ENCODE measurements at places on chromosomes 6 and 20.

GRCh38 chr6:121439926-121440325 lies 4.5 kb downstream of the GJA1 start:
- DNase-seq = no peak

DNA sequence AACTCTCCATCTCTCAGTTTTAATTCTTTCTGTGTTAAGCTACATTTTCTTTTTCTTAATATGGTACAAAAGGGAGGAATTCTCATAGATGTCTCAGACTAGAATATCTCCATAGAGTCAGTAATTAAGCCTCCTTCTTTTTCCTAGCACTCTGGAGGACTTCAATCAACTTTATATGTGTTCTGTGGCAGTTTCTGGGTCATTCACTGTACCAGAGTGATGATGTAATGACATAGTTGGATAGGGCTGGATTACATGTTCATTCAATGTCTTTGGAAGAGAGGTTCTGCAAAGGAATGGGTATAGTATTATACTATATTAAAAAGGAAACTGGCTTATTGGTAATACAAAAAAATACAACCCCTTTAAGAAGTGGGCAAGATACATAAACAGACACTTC lies 318.3 kb upstream of the OPRM1 start:
- no peak for DNase-seq

DNA sequence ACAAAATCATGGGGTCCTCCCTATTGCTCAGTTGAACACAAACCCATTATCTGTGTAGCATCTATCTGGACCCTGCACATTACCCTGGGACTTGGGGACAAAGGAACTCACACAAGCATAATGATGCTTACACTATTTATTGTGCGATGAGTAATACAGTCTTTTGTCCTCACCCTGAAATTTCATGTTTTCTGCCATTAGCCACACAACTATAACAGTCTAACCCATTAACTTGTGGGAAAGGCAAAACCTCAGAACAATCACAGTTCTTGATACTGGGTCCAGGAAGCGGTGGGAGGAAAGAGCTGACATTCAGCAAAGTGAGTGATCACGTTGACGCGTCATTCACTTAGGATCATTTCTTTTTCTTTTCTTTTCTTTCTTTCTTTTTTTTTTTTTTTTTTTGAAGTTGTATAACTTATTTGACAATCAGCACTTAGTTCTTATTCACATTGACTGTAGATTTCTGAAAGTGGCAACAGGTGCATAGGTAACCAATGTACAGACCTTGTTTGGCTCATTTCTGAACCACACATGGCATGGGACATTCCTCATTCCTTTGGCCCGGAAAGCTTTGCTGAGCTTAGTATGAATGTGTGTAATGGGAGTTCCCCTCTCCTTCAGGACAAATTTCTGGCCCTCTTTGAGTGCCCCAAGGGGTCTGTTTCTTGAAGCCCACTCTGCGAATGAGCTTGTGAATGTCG lies 94.8 kb upstream of the CNKSR3 start:
- DNase-seq = peak; percentile 14

- no peak for DNase-seq
These were observed 47.2 kb downstream of the MAFB start for GRCh38 chr20:40641809-40642208.

GRCh38 chr20:48970681-48971365 lies 49.3 kb downstream of the ARFGEF2 start:
- DNase-seq = no peak

DNA sequence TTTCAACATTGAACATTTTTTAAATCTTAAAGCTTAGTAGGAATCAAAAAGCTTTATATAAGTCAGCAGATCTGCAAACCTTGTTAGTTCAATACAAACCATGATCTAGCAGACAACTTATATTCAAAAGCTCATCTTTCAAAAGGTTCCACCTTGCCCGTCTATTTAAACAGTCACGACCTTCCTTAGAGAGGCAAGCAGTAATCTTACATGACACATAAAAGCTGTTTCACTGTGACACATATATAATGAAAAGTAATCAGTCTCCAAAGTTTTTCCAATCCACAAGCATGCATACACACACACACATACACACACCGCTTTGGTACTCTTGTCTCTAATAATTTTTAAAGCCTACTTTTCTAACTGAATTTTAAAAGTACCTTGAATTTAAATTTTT lies 12.9 kb downstream of the SOD2 start:
- no peak for DNase-seq

GRCh38 chr20:24469116-24469893 lies at the start of gene SYNDIG1:
TSS of gene SYNDIG1 (plus strand) at chr20:24469629. CDS start at chr20:24543098, 73,469 bp downstream.
- no peak for DNase-seq

DNA sequence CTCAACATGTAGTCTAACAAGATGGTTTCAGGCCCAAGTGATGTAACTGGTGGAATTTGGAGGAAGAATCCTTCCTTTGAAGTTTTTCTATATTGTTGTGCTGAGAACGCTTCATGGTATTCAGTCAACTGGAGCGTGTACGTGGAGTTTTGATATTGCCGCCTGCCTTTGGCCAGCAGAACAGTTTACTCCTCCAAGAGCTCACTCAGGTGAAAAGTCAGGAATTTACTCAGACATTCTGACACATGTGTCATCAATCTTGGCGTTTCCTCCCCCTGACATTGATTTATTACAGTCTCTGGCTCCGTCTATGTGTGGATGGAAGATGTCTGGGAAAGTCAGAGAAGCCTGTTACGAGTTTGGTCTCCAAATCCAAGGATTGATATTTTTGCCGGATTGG lies 19.0 kb upstream of the TGM2 start:
- DNase-seq = no peak

- DNase-seq = no peak
These were observed 13.4 kb upstream of the SMIM8 start for GRCh38 chr6:87308970-87309369.

- no peak for DNase-seq
These were observed 15.4 kb downstream of the ENPP3 start for GRCh38 chr6:131652472-131652871.

GRCh38 chr6:36671687-36672375 lies 6.7 kb upstream of the CDKN1A start:
- DNase-seq = no peak

DNA sequence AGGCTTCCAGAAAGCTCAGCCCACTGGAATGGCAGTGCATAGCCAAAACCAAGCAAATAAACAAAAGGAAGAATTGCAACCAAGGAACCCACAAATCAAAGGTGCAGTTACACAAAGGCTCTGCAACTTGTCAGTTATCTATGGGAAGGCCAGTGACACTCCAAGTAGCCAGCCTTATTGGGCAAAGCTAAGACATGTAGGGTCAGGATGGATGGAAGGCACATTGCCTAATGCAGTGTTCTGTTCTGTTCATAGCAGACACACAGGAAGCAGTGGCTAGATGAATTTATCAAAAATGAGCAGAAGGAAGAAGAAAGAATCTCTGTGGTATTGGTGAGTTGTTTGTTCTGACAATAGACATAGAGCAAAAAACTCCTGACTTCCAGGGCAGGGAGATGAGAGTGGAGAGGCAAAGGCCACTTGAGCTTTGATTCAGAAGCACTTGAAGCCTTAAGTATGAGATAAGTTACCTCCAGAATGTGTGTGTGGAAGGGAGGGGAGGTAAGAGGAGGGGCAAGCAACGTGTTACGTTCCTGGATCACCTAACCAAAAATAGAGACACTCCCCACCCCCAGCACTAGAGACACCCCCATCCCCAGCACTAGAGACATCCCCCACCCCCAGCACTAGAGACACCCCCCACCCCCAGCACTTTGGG lies 57.9 kb upstream of the AKAP12 start:
- no peak for DNase-seq

GRCh38 chr20:63833776-63834490 lies 2.9 kb upstream of the ZBTB46 start:
- DNase-seq = no peak

DNA sequence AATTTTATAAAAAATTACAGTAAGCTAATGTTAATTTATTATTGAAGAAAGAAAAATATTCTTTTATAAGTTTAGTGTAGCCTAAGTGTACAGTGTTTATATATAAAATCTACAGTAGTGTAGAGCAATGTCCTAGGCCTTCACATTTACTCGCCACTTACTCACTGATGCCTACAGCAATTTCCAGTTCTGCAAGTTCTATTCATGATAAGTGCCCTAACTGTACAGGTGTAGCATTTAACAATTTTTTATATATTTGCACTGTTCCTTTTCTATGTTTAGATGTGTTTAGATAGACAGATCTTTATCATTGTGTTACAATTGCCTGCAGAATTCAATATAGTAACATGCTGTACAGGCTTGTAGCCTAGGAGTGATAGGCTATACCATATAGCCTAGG lies 80.1 kb upstream of the HDAC2 start:
- no peak for DNase-seq

DNA sequence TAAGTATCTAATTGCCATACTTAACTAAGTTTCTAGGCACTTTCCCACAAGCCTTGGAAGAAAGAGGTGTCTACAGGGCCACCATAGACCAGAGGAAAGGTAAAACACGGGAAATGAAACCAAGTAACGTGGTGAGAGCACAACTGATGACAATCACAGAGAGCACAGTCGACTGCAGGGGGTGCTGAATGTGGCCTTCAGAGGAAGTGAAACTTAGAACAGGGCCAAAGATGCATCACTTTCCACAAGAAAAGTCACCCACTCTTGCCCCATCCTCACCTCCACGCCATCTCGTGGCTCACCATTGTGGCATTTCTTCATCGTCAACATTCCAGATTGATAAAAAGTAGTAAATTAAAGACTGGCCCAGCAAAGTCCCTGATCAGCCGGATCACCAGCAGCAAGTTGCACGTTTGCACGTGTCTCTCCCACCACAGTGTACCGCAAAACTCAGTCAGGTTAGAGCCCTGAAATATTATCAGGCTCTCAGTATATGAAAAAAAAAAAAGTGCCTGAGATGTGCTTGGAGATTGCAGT lies 31.4 kb downstream of the HIVEP2 start:
- peak; percentile 69 for DNase-seq

DNA sequence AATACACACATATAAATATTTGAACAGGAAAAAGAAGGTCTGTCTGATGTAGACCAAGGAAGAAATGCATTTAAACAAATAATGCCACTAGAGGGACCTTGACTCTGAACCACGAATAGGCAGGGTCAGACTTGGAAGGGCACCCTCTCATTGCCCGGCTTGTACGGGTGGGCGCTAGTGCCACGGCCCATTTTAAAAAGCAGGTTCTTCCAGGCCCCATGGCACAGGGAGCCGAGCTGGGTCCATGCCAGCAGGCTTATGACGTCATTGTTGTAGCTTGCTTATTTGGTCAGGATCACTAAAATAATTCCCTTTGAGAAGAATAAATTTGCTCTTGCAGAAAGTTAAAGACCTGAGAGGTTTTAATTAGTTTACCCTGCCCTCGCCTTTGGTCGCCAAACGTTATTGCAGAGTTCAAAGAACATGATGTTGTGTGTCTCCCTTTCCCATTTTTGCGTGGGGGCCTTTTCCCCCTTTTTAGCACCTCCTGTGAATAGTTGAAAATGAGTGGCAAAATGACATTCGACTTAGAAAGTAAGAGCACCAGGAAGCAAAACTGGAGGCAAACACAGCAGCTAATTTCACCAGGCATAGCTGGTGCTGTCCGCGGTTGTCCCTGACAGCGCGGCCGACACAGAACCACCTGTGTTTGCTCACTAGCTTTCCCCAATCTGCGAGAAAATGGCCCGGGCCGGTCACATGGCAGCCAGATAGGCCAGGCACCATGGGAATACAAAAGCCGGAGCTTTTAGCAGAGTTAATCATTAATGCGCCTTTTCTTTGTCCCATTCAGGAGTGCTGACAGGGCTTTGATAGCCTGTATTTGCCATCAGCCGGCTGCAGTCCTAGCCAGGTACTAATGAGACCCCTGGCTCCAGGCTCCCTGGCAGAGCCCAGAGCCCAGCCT lies 93.8 kb downstream of the FOXA2 start:
- DNase-seq = no peak

DNA sequence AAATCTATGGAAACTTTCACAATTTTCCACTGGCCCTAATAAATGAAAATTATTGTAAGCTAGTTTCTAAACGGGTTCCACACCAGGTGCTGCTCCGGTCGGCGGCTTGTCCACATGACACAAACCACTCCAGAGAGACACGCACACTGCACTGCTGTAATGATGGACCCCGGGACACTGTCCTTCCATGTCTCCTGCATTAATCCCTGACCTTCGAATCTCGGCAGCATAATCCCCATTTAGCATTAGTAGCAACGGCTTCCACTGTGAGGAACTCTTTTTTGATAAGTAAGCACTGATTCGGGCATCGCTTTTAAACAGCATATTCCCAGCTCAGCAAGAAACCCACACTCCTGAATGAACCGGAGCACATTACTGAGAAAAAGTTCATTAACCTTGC lies 43.5 kb downstream of the INSM1 start:
- DNase-seq = no peak

- DNase-seq = no peak
These were observed 9.4 kb downstream of the SULF2 start for GRCh38 chr20:47775841-47776240.

- DNase-seq = no peak
These were observed 283.1 kb downstream of the PREX1 start for GRCh38 chr20:48544402-48545339.

- DNase-seq = no peak
These were observed 60.0 kb downstream of the RFPL4B start for GRCh38 chr6:112407101-112407590.

DNA sequence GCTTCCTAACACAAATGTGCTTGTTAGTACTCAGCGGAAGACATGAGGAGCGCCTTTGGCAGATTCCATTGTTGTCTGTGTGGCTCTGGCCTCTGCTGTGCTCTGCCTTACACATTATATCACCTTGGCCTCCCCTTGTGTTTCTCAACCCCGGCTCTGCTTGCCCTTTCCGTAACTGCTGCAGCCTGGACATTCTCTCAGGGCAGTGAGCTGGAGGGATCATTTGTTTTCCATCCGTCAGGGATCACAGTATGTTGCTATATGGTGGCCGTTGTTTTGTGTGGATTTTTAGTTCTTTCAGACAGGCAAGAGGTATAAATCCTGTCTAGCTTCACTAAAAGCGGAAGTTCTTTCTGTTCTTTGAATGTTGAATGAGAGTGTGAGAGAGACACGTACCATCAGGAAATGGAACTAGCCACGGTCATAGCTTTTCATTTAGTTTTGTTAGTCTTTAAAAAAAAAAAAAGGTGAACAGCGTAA lies 175.1 kb downstream of the JARID2 start:
- DNase-seq = no peak

DNA sequence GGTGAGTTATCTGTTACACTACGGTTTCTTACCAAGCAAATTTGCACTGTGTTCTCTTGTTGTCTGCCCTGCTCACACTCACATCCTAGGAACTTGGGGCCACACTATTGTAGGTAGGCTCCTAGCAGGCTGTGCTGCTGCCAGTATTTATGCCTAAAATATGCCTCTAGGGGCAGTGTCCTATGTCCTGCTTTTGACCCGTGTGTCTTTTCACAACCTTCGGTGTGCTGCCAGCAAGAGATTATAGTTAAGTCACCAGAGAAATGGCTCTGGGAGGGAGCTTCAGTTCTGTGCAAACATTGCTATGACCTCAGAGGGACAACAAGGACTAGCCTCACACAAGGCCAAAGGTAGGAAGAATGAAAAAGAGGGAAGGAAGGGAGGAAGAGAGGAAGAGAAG lies 8.9 kb upstream of the TAAR5 start:
- DNase-seq = no peak

DNA sequence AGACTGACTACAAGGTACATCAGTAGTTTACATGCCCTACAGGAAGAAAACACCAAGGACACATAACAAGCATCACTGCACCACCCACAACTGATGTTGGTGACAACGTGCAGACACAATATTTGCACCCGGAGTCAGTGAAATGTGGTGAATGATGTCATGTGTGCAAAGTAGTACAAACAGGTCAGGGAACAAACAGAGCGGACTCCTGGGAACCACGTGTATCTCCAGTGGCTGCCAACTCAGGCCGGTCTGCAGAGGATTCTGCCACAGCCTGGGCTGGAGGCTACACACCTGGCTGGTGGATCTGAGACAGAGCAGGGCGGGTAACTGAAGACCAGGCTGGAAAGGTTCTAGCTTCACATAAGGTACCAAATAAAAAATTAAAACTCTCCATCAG lies 28.2 kb upstream of the RPS6KA2 start:
- DNase-seq = no peak

All from activated CD4-positive, alpha-beta T cell treated with anti-CD3 and anti-CD28 coated beads, Interleukin-2, amount 50 U/mL, for 24 hours (primary cell).